ENCODE measurements at places on chromosomes 11 and 22.

DNA sequence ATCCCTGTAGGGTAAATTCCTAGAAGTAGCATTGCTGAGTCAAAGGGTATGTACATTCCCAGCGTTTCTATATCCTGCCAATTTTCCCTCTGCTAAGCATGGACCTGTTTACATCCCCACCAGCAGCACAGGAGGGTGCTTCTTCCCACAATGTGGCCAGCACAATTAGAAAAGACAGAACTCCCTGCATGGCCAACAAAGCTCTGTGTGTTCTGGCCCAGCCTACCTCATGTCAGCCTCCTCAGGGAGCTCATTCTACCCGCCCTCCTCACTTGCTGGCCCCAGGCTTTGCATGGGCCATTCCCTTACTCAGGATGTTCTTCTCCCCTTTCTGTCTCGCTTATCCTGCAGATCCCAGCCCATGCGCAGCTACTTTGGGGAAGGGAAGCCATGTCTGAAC, 186.1 kb downstream of the DSCAML1 start:
- no peak for DNase-seq

GRCh38 chr22:22771696-22772377, 115.8 kb upstream of the IGLL5 start:
- no peak for DNase-seq

DNA sequence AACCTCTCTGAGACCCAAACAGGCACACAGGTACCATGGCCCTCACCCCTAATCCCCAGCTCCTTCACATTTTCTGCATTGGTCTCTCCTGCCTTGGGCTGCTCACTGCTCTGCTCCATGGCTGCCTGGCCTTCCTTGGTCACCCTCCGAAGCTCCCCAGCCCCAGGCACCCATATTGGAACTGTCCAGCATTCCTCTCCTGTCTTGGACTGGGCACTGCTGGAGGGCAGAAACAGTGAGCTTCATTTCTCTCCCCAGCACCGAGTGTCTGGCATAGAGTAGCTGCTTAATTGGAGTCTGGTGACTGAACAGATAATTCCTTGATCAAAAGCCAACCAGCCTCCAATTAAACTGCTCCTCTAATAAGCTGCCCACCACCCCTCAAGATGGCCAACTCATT, 13.2 kb downstream of the PLEKHA7 start:
- no peak for DNase-seq

DNA sequence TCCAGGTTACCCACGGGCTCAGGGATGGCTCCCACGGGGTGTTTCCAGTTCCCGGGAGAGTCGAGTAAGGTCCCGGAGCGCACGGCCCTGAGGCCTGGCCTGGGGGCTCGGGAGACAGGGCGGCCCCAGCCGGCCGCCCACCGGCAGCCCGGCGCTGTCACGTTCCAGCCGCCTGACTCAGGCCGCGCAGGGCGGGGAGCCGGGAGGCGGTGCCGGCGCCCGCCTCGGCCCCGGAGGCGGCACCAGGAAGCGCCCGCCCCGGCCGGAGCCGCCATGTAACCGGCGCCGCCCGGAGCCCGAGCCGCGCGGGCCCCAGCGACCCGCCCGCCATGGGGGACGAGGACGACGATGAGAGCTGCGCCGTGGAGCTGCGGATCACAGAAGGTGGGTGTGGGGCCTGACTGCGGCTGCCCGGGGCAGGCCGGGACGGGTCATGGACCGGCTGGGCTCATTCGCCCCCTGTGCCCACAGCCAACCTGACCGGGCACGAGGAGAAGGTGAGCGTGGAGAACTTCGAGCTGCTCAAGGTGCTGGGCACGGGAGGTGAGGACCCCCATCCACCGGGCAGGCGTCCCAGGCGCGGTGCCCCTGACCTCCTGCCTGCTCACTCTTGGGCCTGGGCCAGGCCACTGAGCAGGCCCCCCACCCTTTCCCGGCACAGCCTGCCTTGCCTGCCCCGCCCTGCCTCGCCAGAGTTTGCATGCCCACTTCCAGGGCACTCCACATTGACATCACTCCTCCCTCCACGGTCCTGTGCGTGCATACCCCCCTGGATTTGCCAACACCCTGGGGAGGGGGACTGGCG, at the start of gene RPS6KA4:
Gene RPS6KA4, plus strand, starts transcription at position 256 of the 805 bp plus-strand sequence. Its CDS starts 74 bp downstream, at position 330.
- DNase-seq: peak; percentile 90

GRCh38 chr22:50683994-50684371, 11.4 kb downstream of the SHANK3 start:
- no peak for DNase-seq

GRCh38 chr11:123083623-123084029, 21.7 kb upstream of the HSPA8 start:
- DNase-seq: peak; percentile 92

DNA sequence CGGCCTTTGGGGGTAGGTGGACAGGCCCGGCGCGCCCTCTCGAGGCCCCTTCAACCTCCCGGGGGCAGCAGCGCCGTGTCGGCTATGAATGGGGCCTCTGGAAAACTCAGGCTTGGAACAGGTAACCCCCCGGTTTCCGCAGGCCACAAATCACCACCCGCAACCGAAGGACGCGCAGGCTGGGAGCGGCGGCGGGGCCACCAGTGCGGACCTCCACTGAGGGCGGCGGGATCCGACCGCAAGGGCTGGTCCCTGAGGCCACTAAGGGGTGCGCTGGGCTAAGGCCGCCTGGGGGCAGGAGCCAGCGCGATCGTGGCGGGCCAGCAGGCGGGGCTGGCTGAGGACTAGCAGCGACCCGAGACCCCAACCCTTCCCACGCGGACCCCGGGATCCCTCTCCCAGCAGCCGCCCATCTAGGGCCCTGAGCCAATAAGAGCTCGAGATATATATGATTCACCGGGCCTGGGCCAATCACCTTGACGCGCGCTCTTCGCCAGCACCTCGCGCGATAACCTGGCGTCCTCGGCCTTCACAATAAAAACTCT, 609 bp upstream of the ATF4 start:
- peak; percentile 100 for DNase-seq

GRCh38 chr22:19579115-19579811, 55.1 kb upstream of the CLDN5 start:
- DNase-seq: no peak

GRCh38 chr22:23715806-23716375, 25.1 kb downstream of the RGL4 start:
- DNase-seq: no peak

DNA sequence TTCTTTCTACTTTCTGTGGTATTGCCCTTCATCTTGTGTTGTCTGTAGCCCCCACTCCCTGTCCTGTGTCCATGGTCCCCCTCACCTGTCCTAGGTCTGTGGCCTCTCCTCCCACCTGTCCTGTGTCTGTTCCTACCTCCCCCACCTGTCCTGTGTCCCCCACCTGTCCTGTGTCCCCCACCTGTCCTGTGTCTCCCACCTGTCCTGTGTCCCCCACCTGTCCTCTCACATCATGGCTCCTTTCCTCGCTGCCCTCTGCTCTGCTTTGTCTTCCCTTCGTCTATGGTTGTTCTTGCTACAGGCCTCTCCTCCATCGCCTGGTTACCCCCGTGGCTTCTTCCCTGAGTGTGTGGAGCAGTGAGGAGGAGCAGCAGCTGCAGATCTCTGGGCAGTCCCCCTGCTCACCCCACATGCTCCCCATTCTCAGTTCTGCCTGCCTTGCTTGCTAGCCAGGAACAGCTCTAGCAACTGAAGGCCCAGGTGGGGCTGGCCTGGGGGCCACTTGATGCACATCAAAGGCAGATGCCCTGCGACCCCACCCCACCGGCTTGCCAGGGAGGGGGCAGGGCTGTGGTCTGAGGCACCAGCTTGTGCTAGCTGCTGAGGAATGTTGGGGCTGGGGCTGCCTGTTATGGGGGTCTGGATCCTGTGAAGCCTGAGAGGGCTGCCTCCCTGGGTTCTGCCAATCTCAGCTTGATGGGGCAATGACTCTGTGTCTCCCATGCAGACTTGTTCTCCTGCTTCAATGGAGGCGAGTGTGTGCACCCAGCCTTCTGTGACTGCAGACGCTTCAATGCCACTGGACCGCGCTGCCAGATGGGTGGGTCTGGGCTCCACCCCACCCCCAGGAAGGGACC, 5.6 kb downstream of the OTOG start:
- DNase-seq: no peak

DNA sequence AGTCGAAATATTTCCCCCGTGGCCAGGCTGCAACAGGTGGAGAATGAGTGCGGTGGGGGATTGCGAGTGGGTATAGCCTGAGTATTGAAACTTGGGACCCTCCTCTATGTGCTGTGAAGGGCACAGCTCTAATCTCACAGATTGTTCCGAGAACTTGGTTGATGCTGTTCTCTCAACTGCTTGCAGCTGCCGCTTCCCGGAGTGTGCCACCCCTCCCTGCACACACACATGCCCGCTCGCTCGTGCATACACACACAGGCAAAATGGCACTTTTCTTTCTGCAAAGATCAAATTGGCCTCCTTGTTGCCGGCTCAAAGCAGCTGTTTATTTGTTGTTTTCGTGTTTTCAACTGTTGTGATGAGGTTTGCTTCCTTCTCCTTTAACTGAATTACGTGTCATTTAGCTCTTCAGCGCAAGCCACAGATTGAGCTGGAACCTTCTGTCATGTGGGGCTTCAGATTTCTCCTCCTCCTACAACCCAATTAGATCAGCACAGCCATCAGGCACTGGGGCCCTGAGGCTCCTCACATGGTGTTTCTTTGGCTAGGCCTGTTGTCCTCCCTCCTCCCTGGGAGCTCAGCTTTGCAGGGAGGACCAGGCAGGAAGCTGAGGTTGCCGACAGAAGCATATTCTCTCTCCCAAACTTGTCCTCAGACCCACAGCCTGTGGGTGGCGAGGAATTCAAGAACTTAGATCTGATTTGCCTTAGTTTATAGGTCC, 13.9 kb upstream of the B3GAT1 start:
- DNase-seq: no peak

GRCh38 chr22:48630433-48630754, 1197.3 kb downstream of the BRD1 start:
- no peak for DNase-seq

GRCh38 chr11:130623670-130624668, 175.5 kb downstream of the ADAMTS15 start:
- no peak for DNase-seq

- no peak for DNase-seq
These were observed 104.3 kb downstream of the KCNQ1 start for GRCh38 chr11:2549080-2549479.

GRCh38 chr11:2990617-2991451, 1.3 kb downstream of the NAP1L4 start:
- DNase-seq: peak; percentile 35

GRCh38 chr11:57341250-57341808, 3.2 kb downstream of the P2RX3 start:
- no peak for DNase-seq

DNA sequence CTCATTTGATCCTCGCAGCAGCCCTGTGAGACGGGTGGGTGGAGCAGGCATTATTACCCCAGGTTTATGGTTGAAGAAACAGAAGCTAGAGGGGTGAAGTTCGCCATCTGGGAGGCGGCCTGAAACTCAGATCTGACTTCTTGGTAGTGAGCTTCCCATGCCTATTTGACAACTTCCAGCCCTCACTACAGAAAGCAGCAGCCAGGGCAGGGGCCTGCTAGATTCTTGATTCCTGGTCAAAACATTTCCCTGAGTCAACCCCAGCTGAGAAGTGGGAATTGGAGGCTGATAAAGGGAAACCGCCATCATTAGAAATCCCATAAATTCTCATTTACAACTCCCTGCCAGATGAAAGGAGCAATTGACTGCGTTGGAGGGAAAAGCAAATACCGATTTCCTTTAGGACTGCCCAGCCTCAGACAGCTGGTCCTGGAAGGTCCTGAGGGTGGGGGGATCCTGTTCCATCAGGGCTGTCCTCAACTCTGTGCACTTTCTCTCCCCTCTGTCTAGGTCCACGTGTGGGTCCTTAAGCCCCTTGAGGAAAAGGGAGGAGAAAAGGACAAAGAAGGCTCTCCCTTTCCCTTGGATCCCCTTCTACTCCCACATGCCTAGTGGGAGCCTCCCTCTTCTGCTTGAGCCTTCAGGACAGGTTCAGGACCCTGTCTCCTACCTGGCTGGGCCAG, 10.2 kb upstream of the NECTIN1 start:
- no peak for DNase-seq

- no peak for DNase-seq
These were observed 10.5 kb downstream of the UCP2 start for GRCh38 chr11:73972187-73972586.

DNA sequence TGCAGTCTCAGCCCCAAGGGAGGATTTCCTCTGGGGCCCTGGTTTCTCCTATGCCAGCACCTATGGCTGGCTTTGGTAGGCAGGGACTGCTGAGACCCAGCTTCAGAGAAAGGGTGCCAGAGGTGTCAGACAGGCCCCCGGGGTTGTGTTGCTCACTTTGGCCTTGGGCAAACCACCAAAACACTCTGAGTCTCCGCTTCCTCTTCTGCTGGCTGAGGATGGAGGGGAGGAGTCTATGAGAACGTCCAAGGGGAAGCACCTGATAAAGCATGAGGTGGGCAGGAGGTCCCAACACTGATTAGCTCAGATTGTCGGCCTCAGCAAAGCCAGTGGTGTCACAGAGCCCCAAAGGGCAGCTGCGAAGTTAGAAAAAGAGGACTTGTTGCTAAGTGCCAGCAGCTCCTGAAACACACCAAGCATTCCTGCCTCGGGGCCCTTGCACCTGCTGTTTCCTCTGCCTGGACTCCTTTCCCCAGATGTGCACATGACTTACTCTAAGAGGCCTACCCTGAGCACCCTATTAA, 10.5 kb downstream of the SMTNL1 start:
- DNase-seq: no peak

GRCh38 chr11:69964247-69964643, 113.9 kb upstream of the ANO1 start:
- no peak for DNase-seq

GRCh38 chr11:65645710-65646109, 7.8 kb downstream of the SIPA1 start:
- peak; percentile 74 for DNase-seq

- peak; percentile 34 for DNase-seq
These were observed 83.8 kb upstream of the ATXN10 start for GRCh38 chr22:45587638-45588505.

GRCh38 chr11:133306019-133306418, 226.3 kb downstream of the OPCML start:
- DNase-seq: peak; percentile 50

DNA sequence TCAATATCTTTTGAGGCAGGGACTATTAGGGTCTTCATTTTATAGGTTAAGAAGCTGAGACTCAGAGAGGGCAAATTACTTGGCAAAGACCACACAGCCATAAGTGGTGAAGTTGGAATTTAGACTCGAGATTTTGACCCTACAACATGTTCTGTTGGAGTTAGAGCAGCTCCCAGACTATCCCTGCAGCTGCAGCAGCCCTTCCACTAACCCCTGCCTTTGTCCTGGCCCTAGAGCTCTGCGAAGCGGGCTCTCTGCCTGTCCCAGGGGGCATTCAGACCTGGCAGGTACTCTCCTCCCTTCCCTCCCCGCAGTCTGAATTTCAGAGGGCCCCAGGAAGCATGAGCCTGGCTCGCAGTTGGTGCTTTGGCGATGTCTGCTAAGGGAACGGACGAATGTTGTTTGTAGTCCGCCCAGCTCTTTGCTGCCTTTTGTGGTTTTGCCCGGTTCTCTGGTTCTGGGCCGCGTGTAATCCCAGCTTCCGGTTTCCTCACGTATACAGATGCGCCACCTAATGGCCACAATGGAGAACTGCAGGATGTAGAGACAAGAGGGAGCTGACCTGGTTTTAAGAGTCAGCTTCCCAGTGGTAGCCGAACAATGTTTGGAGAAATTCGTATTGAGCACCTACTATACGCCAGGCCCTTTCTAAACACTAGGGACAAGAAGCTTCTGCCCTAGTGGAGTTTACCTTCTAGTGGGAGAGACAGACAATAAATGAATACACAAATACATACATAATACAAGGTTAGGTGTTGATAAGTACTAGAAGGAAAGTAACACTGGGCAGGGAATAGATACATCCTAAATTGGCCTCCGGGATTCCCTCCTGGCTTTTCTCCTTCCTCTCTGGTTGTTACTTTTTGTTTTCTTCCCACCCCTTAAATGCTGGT, 125.2 kb downstream of the ST3GAL4 start:
- DNase-seq: peak; percentile 94

- no peak for DNase-seq
These were observed 86.5 kb downstream of the MICAL2 start for GRCh38 chr11:12196872-12197271.

All from astrocyte of the hippocampus (primary cell).